ENCODE measurements at places on chromosomes 1 and 21. TPM values are rescaled to one million over a fixed set of nuclear protein-coding genes. Genes with fewer than 3 reads are reported as not detected.

DNA sequence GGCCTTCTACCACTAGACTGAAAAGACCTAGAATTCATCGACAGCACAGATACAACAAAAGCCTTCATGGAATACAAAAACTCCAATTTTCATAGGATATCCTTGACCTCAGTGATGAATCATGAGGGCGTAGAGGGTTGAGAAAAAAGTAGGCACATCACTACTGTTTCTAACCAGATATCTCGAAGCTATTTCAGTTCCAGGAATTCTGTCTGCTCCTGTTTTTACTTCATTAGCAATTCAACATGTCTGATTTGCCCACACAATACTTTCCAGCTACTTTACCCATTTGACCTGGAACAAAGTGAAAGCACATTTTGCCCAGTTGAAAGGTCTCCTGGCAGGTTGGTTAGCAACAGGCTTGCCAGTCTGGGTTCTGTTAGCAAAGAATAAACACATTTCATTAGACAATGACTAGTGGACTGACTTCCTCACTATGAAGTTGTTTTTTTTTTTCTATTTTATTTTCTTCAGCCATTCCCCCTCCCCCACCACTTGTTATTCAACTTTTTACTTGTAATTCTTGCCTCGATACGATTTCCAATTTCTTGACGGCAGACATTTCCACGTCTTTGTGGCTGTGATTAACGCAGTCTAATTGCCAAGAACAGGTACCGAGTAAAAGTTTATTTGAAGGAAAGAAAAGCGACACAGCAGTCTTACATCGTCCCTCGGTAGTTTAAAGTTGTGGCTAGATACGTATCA, 4.0 kb upstream of the ZBTB18 start:
- no peaks in the 10 kb centered on the region for H3K27me3 ChIP-seq
- DNase-seq = no peak
- no peaks in the 10 kb centered on the region for H3K36me3 ChIP-seq
- peak overlapping the region; percentile 95 for H3K27ac ChIP-seq
- peaks cover 27% of the 10 kb centered on the region for H3K4me1 ChIP-seq

DNA sequence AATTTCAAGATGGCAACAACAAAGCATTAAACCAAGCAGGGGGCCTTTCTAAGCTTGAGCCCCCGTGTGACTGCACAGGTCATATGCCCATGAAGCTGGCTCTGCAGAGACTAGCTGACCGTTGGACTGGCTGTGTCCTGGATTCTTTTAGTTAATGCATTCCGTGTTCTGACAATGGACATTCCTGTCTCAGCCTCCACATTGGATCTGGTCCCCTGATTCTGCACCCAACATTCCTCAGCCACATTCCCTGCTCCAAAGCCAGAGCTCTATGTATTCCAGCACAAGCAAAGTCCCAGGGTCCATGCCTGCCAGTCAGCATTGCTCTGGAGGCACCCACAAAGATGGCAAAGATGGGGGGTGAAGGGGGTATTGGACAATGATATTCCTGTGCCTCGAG, 5.1 kb upstream of the NAV1 start:
- peaks cover 23% of the 10 kb centered on the region for H3K4me1 ChIP-seq
- no peak overlapping the region for H3K27ac ChIP-seq
- DNase-seq = no peak

The GOLT1A gene
- 2.2 TPM for total RNA-seq

- peaks cover 14% of the 10 kb centered on the region for H3K4me1 ChIP-seq
- H3K4me3 ChIP-seq = no peak overlapping the region
- DNase-seq = no peak
- no peaks in the 10 kb centered on the region for H3K36me3 ChIP-seq
- H3K27ac ChIP-seq = no peak overlapping the region
These were observed 57.6 kb upstream of the CD34 start for GRCh38 chr1:207968521-207969009.

The C4BPB gene
- total RNA-seq = 0.63 TPM

The CFHR3 gene
- total RNA-seq = not detected

DNA sequence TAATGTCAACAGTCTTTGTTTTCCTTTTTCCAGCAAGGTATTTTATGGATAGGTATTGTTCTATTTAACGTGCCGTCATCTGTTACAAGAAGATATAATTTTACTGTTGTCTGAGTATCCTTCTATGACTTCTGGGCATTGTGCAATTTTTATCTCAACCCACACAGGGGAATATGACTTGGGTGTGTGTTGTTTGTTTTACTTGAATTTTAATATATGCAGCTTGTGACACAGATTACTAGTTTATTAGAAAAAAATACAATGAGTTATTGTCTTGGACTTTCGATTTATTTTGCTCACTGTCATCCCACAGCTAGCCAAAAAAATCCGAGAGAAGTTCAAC, 111.9 kb downstream of the CACHD1 start:
- H3K4me3 ChIP-seq = no peak overlapping the region
- no peaks in the 10 kb centered on the region for H3K4me1 ChIP-seq
- no peak overlapping the region for H3K27ac ChIP-seq
- no peaks in the 10 kb centered on the region for H3K36me3 ChIP-seq
- DNase-seq = no peak

- peaks cover 18% of the 10 kb centered on the region for H3K4me1 ChIP-seq
- peak; percentile 94 for DNase-seq
These were observed 131.3 kb downstream of the TOMM20 start for GRCh38 chr1:234997201-234997895.

The CCSAP gene
- total RNA-seq = 3.7 TPM

The STYXL2 gene
- 0.19 TPM for total RNA-seq

DNA sequence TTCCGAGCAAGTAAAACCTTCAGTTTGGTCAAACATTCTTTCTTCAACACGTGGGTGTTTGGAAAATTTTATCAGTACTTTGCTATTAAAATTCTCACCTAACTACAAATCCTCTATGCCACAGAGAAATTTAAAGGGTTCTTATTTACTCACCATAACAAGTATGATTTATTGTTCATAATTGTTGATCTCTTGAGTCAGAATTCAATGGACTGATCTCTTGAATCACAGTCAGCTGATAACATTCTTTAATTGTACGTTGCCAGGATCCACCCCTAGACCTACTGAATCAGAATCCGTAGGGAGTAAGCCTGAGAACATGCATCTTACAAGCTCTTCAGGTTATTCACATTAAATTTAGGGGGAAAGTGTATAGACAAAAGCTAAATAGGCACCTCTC, 51.2 kb downstream of the DIPK1A start:
- H3K27me3 ChIP-seq = no peaks in the 10 kb centered on the region
- H3K4me1 ChIP-seq = no peaks in the 10 kb centered on the region
- no peak overlapping the region for H3K4me3 ChIP-seq
- H3K36me3 ChIP-seq = no peaks in the 10 kb centered on the region
- no peak for DNase-seq

DNA sequence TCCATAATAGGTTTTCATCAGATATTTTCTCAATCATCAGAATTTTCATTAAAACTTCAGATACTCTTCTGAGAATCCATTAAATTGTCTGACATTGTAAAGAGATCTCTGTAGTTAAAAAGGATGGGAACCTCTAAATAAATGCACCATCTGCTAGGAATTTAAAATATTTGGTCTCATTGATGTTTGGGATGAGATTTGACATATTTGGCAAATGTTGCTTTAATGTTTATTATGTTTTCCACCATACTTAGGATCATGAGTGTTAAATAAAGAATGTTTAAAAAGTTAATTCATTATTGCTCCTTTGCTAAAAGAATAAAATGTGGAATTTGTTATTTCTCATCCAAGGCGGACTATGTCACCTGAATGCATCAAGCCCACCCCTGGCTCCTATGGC, 85.5 kb upstream of the VANGL1 start:
- H3K36me3 ChIP-seq = no peaks in the 10 kb centered on the region
- no peak for DNase-seq
- no peaks in the 10 kb centered on the region for H3K27me3 ChIP-seq
- no peaks in the 10 kb centered on the region for H3K4me1 ChIP-seq

The IL20 gene
- 0.43 TPM for total RNA-seq

The CELA2B gene
- 3.3 TPM for total RNA-seq

The PPFIA4 gene
- total RNA-seq = 33.1 TPM

The TGFB2 gene
- total RNA-seq = 2.4 TPM

The SPRR2B gene
- total RNA-seq = 0.62 TPM

The KRTAP15-1 gene
- total RNA-seq = not detected

- H3K4me3 ChIP-seq = no peak overlapping the region
- no peaks in the 10 kb centered on the region for H3K36me3 ChIP-seq
- H3K4me1 ChIP-seq = no peaks in the 10 kb centered on the region
- DNase-seq = no peak
- no peaks in the 10 kb centered on the region for H3K27me3 ChIP-seq
- H3K27ac ChIP-seq = no peak overlapping the region
These were observed 70.9 kb upstream of the PPP2R5A start for GRCh38 chr1:212214325-212214724.

DNA sequence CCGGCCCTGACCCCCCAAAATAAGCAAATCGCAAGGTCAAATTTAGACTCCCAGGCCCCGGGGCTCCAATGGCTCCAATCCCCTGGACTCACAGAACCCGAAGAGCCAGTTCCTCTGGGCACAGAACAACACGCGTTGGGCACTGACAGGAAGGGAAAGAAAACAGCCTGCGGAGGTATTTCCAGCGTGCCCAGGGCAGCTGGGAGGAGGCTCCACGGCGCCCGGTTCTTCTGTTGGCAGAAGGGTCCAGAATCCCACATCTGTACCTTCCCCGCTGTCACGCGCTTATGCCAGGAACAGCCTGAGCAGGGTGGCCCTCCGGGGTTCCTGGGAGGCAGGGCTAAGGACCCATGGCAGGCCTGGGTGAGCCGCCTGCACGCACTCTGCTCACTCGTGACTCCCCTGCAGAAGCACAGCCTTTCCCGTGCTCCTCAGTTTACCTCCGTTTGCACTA, 85.5 kb downstream of the RIPK4 start:
- no peak for DNase-seq
- no peak overlapping the region for H3K4me3 ChIP-seq
- H3K4me1 ChIP-seq = peaks cover 6% of the 10 kb centered on the region
- H3K36me3 ChIP-seq = no peaks in the 10 kb centered on the region
- no peak overlapping the region for H3K27ac ChIP-seq

DNA sequence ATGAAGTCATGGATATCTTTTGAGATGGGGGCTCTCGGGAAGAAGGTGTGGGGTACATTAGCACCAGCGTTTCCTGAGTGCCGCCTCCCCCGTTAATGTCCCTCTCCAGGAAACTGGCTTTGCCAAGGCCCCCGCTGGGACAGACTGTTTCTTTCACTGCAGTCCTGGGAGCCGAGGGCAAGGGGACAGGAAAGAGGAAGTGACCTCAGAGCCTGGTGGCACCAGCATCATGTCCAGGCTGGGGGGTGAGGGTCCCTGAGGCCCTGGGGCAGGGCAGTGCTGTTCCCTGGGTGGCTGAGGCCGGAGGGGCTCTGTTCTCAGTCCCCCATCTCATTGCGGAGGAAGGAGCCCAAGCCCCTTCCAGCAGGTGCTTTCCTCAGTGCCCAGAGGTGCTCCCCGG, 5.8 kb downstream of the PFKL start:
- H3K27ac ChIP-seq = peak overlapping the region; percentile 57
- no peak for DNase-seq
- no peaks in the 10 kb centered on the region for H3K27me3 ChIP-seq
- no peaks in the 10 kb centered on the region for H3K36me3 ChIP-seq
- peaks cover 77% of the 10 kb centered on the region for H3K4me1 ChIP-seq
- no peak overlapping the region for H3K4me3 ChIP-seq

DNA sequence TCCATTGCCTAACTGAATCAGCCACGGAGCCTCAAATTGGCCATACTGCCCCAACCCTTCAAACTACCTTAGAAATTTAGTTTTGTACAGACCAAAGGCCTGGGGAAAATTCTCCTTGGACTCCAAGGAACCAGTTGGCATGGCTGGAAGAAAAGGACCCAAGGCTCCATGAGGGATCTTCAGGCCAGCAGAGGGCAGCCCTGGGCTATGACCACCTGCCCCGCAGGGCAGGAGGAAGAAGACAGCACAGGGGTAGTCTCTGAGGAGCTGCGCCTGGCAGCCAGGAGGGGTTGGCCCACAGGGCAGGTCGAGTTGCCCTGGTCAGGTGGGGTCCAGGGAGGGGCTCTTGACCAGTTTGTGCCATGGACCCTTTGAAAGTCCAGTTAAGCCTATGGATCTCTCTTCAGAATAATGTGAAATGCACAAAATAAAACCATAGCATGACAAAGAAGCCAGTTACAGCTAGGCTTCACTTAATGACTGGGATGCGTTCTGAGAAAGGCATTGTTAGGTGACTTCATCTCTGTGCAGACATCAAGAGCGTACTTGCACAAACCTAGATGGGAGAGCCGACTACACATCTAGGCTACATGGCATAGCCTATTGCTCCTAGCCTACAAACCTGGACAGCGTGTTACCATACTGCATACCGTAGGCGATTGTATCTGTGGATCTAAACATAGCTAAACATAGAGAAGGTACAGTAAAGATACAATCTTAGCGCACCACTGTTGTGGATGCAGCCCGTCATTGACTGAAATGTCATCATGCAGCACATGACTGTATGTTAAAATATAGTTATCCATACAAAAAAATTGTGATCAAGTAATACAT, 26.1 kb downstream of the CACNA1S start:
- peak; percentile 80 for DNase-seq
- no peak overlapping the region for H3K4me3 ChIP-seq
- H3K27ac ChIP-seq = no peak overlapping the region
- H3K27me3 ChIP-seq = no peaks in the 10 kb centered on the region
- no peaks in the 10 kb centered on the region for H3K36me3 ChIP-seq
- no peaks in the 10 kb centered on the region for H3K4me1 ChIP-seq

The PPIH gene
- total RNA-seq = 38.7 TPM

GRCh38 chr21:15005391-15005790, 59.4 kb downstream of the NRIP1 start:
- DNase-seq = peak; percentile 58
- no peak overlapping the region for H3K27ac ChIP-seq
- H3K27me3 ChIP-seq = no peaks in the 10 kb centered on the region

The LCK gene
- 3.2 TPM for total RNA-seq

DNA sequence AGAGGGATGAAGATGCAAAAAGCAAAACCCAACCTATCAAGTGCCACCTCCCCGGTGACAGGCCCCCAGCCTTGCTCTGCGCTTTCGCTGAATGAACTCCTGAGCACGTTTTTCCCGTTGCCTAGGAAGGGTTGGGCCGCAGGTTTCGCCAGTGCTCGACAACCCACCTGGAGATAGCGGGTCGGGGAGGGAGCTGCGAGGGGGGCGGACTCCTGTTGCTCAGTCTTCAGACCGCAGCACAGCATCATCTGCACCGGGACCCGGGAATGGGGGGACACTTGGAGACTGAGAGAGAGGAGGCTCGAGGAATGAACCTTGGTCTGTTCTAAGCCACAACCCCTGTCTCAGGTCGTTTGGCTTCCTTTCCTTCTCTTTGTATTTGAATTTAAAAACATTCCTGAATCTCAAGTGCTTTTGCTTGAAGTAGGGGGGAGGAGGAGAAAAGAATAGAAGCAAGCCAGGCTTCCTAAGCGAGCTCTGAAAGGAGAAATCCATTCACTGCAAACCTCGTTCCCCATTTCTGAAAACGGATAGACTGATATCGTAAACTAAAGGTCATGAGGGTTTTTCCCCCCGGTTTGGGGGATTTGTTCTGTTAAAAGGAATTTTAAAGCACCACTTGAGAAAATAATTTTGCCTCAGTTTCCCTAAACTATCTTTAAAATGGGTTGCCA, 1.2 kb downstream of the AK5 start:
- peak overlapping the region; percentile 67 for H3K4me3 ChIP-seq
- peaks cover 10% of the 10 kb centered on the region for H3K4me1 ChIP-seq
- DNase-seq = no peak
- no peak overlapping the region for H3K27ac ChIP-seq
- H3K36me3 ChIP-seq = no peaks in the 10 kb centered on the region

The CD1E gene
- 1.3 TPM for total RNA-seq

The PLEKHA6 gene
- 5.9 TPM for total RNA-seq

- DNase-seq = no peak
- no peak overlapping the region for H3K4me3 ChIP-seq
- H3K27me3 ChIP-seq = no peaks in the 10 kb centered on the region
- peaks cover 10% of the 10 kb centered on the region for H3K4me1 ChIP-seq
These were observed 34.8 kb downstream of the TTLL7 start for GRCh38 chr1:83964153-83964552.

The SH2D1B gene
- 1.3 TPM for total RNA-seq

The ERO1B gene
- total RNA-seq = 20.3 TPM
